PC-3 (cell line): ENCODE measurements at places on chromosomes 3 and 15. TPM values are rescaled to one million over a fixed set of nuclear protein-coding genes. Genes with fewer than 3 reads are reported as not detected.
A peak's percentile ranks its signal among the peaks of the same experiment; 100 is the strongest.

DNA sequence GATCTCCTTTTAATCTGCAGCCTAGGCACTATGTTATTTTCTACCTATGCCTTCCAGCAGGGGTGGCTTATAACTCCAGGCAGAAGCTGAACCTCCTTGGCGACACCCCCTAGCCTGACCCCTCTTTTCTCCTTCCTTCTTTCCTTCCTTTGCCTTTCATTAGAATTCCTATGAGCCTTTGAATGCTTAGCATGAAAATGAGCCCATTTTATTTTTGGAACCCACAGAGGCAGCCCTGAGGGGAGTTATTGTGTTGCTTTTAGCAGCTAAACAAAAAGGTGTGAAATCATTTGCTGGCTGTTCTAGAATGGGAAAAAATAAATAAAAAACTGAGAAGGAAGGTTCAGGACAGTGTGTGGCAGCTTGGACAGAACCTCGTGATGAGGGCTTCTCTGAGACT, 164.6 kb upstream of the ICE2 start:
- H3K4me3 ChIP-seq: no peak overlapping the region
- DNase-seq: no peak
- no peaks in the 10 kb centered on the region; the same call in 1 of the 2 replicates for H3K4me1 ChIP-seq
- no peaks in the 10 kb centered on the region for H3K36me3 ChIP-seq
- H3K27me3 ChIP-seq: peaks cover 58% of the 10 kb centered on the region

NOX5 gene
- 237 and 339 TPM in 2 replicates for total RNA-seq

DNA sequence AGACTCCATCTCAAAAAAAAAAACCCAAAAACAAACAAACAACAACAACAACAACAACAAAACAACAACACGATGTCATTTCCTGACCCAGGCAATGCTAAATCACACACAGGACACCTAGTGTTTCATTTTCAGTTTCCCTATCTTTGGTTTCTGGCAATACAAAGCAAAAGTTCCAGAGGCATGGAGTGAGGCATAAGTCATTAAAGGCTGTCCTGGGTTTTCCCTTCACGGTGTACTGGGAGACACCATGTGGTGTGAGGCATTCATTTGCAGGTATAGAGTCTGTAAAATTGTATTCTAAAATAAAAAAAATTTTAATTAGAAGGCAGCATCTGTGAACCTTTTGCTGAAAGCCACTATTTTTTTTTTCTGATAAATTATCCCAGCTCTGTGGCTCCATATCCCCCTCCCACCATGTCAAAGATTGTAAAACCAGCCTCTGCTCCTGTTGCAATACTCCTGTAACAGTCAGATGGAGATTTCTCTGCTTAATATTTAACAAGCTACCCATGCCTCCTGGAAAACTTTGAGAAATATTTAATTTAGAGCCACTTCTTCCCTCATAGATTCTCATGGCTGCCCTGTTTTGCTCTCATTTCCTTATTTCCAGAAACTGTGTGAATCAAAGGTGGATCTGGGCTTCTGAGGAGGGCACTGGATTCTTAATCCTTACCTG, 324.6 kb downstream of the MCTP2 start:
- no peaks in the 10 kb centered on the region for H3K36me3 ChIP-seq
- DNase-seq: no peak
- H3K27me3 ChIP-seq: 0 out of 2 replicates have a peak, but pooled peaks cover 7% of the 10 kb centered on the region
- no peak overlapping the region for H3K4me3 ChIP-seq
- no peaks in the 10 kb centered on the region for H3K4me1 ChIP-seq

- no peak overlapping the region for H3K4me3 ChIP-seq
- no peak overlapping the region for H3K27ac ChIP-seq
- H3K36me3 ChIP-seq: no peaks in the 10 kb centered on the region
- no peaks in the 10 kb centered on the region for H3K27me3 ChIP-seq
- no peak for DNase-seq
These were observed 183.6 kb downstream of the PEX5L start for GRCh38 chr3:179853176-179853575.

DNA sequence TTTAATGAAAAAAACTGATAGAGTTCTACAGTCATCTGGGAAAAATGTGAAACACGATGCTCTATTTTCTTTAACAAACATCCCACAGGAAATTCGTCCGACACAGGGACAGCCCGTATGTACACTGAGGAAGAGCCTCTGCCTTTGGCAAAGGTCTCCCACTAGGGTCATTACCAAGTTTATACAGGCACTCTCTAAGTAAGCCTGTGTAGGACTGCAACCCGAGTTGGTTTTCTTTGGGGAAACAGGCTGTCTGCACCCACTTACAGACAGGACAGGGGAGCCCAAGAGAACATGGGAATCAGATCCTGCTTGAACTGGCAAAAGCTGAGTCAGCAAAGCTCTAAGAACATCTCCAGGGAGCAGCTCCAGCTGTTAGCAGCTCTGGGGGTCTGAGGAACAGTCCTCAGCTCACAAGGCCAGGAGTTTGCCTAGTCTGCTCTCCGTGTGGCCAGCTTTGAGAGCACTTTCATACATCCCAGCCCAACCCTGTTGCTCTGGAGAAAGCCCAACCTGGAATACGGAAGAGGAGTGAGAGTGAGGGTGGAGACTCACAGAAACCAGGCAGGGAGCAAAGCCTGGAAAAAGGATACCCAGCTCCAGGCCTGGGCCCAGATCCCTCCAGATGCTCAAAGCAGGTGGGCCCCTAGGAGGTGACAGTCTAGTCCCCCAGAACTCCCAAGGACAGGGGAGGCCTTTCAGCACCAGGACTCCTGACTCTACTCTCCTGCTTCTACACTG, 1.9 kb downstream of the TBC1D2B start:
- no peaks in the 10 kb centered on the region for H3K27me3 ChIP-seq
- H3K27ac ChIP-seq: peak overlapping the region; percentile 73
- H3K4me1 ChIP-seq: peaks cover 16% of the 10 kb centered on the region
- no peaks in the 10 kb centered on the region for H3K36me3 ChIP-seq
- DNase-seq: peak; percentile 75

GRCh38 chr15:68262514-68263356, 14.8 kb upstream of the FEM1B start:
- no peaks in the 10 kb centered on the region for H3K36me3 ChIP-seq
- H3K4me3 ChIP-seq: no peak overlapping the region
- no peaks in the 10 kb centered on the region for H3K27me3 ChIP-seq
- H3K27ac ChIP-seq: no peak overlapping the region

ACP3 gene
- 0.15 and 0.75 TPM in 2 replicates for total RNA-seq
